ENCODE measurements at places on chromosomes 5 and 9. TPM values are rescaled to one million over a fixed set of nuclear protein-coding genes. Genes with fewer than 3 reads are reported as not detected.

The CACFD1 gene
- 13.1 TPM for total RNA-seq

The INPP5E gene
- total RNA-seq, result 15.9 TPM

The KIF4B gene
- not detected for total RNA-seq

The SKP2 gene
- total RNA-seq, result 39.2 TPM

The NUTM2G gene
- total RNA-seq, result not detected

The OR13D1 gene
- not detected for total RNA-seq

The PHAX gene
- 29.4 TPM for total RNA-seq

The PCDHB5 gene
- 0.34 TPM for total RNA-seq
